ENCODE measurements at places on chromosomes 4 and X.

- DNase-seq, result peak; percentile 7
These were observed 107.4 kb upstream of the STOX2 start for GRCh38 chr4:183797445-183798300.

- DNase-seq, result peak; percentile 63
These were observed 82.3 kb downstream of the PRSS12 start for GRCh38 chr4:118270492-118270891.

DNA sequence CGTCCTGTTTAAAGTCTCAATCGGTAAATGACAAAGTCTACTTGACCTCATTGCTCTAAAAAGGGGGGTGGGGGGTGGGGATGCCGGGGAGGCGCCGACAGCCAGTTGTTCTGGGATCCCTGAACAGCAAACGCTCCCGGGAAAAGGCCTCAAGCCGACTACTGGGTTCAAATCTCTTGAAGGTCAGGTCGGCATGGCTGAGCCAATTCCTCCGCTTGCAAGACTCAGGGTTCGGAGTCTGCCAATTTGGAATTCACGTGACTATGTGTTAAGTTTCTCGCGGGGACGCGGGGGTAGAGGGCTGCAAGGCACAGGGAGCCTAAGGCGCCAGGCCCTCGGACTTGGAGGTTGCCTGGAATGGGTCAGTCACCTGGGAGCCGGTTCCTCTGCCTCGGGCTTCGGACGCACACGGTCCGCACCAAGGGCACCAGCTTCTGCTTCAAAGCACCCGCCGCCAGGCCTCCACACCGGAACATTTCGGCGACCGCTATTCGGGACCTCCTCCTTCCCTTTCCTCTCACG lies 399 bp downstream of the AIFM1 start:
- peak; percentile 45 for DNase-seq

GRCh38 chrX:28889591-28890090 lies 302.4 kb downstream of the IL1RAPL1 start:
- DNase-seq, result no peak

DNA sequence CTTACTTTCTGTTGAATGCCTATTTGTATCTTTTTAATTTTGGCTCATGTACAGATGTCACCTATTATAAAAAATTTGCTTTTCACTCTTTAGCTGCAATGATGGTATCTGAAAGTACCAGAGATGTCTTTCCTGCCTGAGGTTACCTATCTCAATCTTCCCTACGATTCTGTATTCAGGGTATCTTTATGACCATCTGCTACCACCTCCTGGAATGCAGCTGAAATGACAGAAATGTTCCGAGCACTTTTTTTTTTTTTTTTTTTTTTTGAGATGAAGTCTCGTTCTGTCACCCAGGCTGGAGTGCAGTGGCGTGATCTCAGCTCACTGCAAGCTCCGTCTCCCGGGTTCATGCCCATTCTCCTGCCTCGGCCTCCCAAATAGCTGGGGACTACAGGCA lies 136.4 kb downstream of the REPS2 start:
- DNase-seq, result no peak

- no peak for DNase-seq
These were observed 1170.9 kb downstream of the C4orf33 start for GRCh38 chr4:130266814-130267213.

Measured in amniotic epithelial cell (primary cell).